ENCODE measurements at places on chromosomes 2 and 18.

- no peak for DNase-seq
Measured at GRCh38 chr18:62741118-62741566, 25.8 kb downstream of the PHLPP1 start.

- no peak for DNase-seq
Measured at GRCh38 chr2:72289283-72289682, 141.6 kb upstream of the CYP26B1 start.

DNA sequence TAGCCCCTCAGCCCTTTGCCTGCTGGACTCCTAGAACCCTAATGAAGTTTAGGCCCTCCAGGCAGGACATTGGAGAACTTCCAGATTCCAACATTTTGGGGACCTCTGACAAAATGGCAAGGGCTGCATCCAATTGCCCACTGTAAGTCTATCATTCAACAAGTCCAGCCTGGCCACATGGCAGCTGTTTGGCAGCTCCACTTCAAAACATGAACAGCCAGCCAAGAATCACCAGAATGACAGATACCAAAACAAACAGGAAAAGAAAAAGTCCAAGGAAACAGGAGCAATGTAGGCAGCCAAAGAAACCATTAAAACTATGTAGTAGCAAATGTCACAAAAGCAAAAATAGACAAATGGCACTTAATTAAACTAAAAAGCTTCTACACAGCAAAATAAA lies 25.5 kb downstream of the SLC4A5 start:
- no peak for DNase-seq

DNA sequence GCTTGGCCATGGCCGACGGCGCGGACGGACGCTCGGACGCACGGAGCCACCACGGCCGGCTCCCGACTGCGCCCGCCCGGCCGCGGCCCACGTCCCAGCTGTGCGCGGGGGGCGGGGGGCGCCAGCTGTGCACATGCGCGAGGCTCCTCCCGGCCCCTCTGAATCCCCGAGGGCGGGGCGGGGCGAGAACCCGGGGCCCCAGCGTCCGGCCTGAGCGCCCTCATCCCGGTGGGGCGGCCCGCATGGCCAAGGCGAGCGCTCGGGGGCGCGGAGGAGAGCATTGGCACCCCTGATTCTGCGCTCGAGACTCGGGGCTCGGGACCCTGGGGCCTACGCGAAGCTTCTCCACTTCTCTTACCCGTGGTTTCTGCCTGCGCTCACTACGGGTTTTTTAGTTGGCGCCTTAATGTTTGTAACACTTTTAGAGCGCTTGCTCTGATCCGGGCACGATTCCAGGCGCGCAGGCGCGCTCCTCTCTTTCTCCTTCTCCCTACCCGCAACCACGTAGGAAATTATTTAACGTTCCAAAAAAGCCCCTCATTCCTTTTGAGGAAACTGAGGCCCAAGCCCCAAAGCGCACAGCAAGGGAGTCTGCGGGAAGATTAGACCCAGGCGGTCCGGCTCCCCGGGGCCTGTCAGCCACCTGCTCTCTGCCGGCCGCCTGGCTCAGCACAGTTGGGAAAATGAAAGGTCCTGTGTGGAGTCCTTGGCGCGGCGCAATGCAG lies at the start of gene PXDN:
TSS of gene PXDN (minus strand) at position 70 of the 725 bp plus-strand sequence. CDS start at position 10, 60 bp downstream.
- DNase-seq: no peak

GRCh38 chr2:104385743-104386142 lies 468.2 kb upstream of the POU3F3 start:
- DNase-seq: no peak

- DNase-seq: no peak
Measured at GRCh38 chr2:2825062-2825461, 494.0 kb upstream of the MYT1L start.

DNA sequence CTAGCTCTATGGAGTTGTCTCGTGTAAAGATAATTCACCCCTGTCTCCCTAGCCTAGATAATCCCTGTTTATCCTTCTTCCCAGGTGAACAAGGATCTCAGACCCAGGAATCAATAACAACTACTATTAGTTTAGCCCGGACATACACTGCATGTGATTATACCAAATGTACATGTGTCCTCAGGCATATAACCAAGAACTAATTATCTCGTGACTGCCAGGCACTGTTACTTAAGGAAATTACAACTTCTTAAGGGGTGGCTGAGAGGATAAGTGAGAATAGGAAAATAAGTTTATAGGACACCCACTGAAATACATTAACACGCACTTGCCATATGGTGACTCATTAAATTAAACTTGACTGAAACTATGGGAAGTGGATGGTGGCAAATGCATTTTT lies 126.6 kb downstream of the CNTNAP5 start:
- no peak for DNase-seq

DNA sequence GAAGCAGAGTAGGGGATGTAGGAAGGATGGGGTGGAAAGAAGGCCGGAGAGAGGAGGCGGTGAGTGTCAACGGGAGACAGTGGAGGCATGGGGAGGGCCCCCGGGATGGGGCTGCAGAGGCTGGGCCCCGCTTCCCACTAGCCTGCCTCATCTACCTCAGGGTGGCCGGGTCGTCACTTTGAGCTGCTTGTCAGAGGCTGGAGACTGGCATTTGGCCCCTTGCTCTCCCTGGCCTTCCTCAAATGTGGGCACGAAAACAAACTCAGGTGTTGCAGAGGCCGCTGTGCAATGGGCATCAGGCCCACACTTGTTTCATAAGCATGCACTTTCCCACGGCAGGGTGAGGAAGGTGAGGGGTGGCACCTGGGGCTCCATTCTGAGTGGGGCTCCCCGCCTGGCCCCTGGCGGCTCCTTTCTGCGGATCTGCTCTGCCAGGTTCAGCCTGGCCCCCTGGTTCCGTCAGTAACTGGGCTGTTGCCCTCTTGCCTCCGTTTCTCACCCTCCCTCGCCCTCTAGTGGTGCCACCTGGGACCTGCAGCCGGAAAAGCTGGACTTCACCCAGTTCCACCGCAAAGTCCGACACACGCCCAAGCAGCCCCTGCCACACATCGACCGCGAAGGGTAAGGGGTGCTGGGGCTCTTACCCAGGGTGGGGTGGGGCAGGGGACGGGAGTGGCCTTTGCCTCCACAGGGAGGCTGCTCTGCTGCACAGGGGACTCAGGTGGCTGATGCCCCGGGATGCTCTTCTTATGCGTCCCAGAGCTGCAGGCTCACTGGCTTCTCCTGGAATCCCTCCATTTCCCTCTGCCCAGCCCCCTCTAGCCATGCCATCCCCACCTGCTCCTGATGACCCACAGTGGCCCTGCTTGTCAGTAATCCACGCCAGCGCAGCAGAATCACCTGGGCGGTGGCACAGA lies 125.4 kb downstream of the CTIF start:
- no peak for DNase-seq

DNA sequence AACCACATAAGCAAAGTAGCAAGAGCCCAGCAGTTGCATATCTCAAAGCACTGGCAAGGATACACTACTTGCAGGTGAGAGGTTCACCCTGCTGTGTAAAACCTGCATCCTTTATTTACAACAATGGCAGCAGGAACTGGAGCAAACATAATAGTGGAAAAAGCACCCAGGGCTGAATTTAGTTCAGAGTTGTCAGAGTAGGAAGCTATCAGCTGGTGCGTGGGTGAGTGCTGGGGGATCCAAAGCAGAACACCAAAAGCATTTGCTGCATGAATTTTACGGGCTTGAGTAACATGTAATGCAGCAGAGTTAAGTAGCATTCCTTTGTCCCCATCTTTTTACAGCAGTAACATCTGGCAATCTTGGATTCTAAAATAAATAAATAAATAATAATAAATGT lies 73.5 kb upstream of the SRD5A2 start:
- DNase-seq: no peak

GRCh38 chr2:38634684-38635083 lies 31.2 kb upstream of the GALM start:
- DNase-seq: no peak

GRCh38 chr2:43224131-43224570 lies 2.3 kb downstream of the ZFP36L2 start:
- peak; percentile 20 for DNase-seq

DNA sequence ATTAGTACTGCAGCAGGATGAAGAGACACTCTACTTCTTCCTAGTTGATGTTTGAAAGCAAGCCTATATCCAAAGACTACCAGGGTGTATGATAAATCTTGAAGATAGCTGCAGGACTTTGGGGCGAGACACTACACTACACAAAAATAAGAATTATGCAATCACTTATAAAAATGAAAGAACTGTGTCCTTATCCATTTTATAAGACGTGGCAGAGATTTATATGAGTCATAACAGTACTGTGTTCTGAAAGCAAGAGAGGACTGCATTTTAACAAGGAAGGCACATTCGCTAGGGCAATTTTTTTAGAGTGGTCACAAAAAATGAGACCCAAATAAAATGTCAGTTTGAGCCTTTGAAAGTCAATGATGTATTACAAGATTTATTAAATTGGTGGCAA lies 617.0 kb upstream of the LINC00305 start:
- no peak for DNase-seq

DNA sequence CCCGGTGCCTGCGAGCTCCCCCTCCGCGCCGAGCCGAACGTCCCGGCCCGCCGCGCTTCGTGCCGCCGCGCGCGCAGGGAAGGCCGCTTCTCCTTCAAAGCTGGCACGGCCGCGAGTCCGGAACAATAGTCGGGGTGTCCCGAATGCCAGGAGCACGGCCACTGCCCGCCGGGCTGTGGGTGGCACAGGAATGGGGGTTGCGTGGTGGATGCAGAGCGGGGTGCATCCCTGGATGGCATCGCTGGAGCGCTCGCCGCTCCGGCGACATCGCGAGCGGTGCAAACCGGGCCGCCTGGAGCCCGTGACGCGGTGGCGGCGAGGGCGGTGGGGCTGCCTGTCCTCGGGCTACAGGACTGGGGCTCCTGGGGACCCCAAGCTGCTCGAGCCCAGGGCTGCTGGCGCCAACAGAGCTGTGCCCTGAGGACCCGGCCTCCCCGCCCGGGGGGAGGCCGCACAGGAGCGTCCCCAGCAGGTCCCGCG lies 1.1 kb upstream of the SATB2 start:
- no peak for DNase-seq

- DNase-seq: no peak
Measured at GRCh38 chr2:226995625-226996041, 159.8 kb downstream of the RHBDD1 start.

DNA sequence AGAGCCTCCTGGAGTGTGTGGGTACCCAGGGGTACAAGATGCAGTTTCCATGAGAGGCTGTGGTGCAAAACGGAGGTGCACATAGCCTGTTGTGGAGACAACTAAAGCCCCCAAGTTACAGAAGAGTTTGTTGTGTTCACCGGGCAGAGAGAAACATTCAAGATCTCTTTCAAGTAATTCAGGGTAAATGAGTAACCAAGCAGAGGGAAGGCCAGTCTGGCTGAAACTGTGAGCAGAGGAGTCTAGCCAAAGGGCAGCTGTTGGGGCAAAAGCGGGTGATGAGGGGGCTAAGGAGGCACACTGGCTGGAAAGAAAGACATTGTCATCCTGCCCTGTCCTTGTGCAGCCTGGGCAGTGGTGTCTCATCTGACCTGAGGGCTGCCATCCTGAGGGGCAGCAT lies 52.0 kb downstream of the CXCR4 start:
- DNase-seq: no peak

DNA sequence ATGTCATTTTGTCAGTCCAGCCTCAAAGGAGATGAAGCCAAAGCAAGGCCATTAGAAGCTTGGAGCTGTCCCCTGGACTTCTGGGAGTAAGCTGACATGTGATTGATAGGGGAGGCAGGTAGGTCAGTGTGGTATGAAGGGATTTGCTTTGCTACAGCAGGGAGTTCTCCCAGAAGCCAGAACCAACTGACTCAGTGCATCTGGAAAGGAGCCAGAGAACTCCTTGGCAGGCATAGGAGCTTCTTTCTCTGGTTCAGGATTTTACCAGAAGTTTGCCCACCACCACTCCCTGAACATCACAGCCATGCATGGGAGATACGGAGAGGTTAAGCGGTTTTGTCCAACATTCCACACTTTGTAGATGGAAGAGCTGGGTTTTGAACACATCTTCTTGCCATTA lies 24.5 kb upstream of the KCNE4 start:
- no peak for DNase-seq

- DNase-seq: no peak
Measured at GRCh38 chr2:108459441-108459840, 10.4 kb downstream of the GCC2 start.

GRCh38 chr2:232477751-232478510 lies 9.7 kb downstream of the ECEL1 start:
- DNase-seq: no peak

DNA sequence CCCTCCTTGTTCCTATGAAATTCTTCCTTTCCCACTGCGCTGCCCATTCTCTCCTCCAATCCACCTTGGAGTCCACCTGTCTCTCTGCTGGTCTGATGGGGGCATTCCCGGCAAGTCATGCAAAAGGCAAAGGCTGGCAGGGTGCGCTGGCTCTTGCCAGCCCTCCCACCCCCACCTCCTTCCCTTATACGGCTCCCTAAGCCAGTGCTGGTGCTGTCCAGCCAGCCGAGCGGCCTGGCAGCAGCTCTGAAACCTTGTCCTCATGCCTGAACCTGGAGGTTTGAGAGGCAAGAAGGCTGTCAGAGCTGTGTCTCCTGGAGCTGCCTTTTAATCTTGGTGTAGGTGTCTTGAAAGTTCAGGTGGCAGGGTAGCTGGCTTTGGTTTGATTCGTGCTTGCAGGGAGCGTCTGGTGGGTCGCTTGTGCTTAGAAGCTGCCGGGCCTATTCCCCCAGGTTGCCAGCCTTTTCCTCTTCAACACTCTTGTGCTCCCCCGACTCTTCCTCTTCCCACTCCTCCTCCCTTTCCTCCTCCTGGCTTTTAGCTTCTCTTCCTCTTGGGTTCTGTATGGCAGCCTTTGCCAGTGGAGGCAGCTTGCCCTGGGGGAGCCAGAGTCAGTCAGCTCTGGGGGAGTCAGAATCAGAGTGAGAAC lies 748 bp downstream of the LIPG start:
- DNase-seq: no peak

DNA sequence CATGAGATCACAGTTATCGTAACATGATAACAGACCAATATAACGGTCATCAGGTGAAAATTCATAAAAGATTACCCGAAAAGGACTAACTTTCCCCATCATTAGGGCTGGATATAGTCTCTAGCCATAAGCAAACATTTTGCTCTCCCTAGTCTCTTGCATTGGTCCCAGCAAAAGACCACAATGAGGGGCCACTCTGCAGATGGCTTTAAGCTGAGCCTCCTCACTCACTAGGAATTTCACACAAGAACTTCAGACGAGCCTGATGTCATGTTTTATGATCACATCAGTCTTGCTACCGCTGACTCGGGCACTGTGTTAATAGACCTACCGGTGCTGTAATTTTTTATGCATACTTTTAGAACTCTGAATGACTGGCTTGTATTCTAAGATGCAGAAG lies 35.2 kb downstream of the STK17B start:
- DNase-seq: no peak

- DNase-seq: no peak
Measured at GRCh38 chr2:85590950-85591349, 4.6 kb upstream of the RNF181 start.

DNA sequence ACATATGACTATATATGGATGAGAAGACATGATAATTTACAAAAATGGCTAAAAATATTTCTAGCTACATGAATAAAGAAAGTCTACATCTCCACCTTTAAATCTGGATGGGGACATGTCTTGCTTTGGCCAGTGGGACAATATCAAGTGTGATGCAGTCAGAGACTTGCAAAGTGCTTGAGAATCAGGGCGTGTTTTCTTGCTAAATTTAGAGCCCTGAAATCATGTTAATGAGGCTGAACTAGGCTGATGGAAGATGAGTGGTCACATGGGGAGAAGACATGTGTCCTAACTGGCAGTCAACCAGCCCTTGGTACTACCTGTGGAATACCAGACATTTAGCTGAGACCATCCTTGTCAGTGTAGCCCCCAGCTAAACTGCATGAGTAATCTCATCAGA lies 278.5 kb upstream of the RGPD4 start:
- DNase-seq: no peak

- DNase-seq: no peak
Measured at GRCh38 chr2:234175649-234176048, 125.1 kb downstream of the SPP2 start.

GRCh38 chr2:45072064-45072861 lies 63.0 kb upstream of the SIX2 start:
- no peak for DNase-seq

Data from amygdala (tissue), 56 donors.